Effector memory CD4-positive, alpha-beta T cell (primary cell): ENCODE measurements at places on chromosomes 16 and 17.
A peak's percentile ranks its signal among the peaks of the same experiment; 100 is the strongest.

GRCh38 chr17:62626719-62627218, 701 bp upstream of the MRC2 start:
- DNase-seq, result no peak

- peak; percentile 58 for DNase-seq
Observed at GRCh38 chr17:50055426-50056216, at the start of gene ITGA3. ITGA3 (plus strand) TSS chr17:50056110; CDS start chr17:50056440, 330 bp downstream.

DNA sequence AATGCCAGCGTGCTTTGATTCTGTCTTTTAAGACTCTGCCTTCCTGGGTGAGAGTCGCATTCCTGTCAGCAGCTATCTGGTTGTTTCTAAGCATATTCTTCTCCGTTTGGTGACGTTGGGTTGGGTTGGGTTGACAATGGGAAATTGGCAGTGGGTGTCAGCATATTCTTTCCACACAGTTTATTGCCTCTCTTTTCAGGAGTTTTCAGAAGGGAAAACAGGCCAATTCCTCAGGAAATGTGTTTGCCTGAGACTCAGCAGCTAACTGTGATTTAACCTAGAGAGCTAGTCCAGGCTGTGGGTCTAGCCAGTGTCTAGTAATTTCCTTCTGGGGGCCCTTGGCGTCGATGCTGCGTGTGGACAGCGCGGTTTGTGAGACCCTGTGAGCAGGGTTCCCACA, 21.2 kb downstream of the EPN2 start:
- no peak for DNase-seq

- no peak for DNase-seq
Observed at GRCh38 chr17:31843070-31843745, 15.8 kb downstream of the COPRS start.

DNA sequence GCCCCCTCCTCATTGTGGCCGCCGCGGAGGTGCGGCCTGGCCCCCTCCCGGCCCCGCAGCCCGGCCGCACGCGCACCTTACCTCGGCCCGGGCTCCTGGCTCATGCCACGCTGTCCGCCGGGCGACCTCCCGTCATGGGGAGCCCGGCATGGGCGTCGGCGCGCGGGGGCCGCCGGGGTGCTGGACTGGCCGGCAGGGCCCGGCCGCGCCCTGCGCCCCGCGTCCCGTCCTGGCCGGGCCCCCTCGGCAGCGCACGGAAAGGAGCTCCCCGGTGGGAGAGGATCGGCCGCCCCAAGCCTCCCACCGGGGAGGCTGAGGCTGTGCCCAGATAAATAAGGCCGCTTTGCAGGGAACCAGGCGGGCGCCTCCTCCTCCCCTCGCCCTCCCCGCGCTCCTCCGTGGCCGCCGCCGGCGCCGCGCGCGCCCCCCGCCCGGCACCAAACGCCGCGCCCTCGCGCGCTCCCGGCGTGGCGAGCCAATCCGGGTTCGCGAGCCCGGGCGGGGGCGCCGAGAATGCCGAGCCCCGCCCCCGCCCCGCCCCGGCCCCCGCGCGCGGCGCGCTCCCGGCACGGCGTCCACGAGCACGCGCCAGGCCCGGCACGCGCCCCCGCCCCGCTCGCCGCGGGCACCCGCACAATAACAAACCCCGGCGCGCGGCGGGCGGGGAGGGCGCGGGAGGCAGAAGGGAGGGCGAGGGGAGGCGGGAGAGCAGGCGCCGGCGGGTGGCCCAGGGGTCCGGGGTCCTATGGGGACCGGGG, at the start of gene FBXL16:
Gene FBXL16 (minus strand): TSS at position 371 of the 758 bp plus-strand sequence. CDS start 8,396 bp downstream, outside the sequence.
- no peak for DNase-seq

DNA sequence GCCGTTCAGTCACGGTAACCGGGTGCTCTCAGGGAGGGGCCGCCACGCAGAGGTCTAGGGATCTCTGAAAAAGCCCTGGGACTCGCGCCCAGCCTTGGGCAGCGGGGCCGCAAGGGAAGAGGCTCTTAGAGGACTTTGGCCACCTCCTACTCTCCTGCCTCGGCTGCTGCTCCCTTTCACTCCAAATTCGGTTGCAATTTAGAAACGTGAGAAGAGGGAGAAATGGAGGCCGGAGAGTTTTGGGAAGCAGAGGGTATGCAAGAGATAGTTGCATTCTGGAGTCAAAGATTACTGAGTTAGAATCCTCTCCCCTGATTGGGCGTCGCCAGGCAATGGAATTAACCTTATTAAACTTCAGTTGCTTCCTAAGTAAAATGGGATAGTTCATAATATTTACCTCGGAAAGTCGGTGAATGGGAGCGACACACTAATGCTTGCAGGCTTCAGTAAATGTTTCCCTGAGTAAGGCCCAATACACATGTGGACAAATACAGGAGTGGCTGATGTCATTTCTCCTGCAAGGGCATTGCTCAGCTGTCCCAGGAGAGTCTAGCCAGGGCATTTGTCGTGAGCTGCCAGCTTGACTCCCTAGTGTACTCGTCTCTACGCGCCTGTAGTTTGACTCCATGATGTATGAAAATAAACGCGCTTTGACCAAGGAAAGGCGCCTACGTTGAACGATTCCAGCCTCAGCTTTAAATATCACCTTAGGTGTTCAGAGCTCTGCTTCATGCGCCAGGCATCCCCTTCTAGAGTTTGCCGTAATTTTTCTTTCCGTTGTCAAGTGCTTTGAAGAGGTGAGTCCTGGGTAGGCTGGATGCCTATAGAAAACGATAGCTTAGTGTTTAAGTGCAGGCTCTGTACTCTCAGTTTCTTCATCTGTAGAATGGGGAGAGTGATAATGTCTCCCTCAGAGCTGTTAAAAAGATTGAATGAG, 667 bp downstream of the OGFOD1 start:
- no peak for DNase-seq

- DNase-seq, result no peak
Observed at GRCh38 chr16:82580298-82580890, 46.4 kb upstream of the CDH13 start.

- DNase-seq, result no peak
Observed at GRCh38 chr16:4894276-4895150, 42.4 kb downstream of the PPL start.

DNA sequence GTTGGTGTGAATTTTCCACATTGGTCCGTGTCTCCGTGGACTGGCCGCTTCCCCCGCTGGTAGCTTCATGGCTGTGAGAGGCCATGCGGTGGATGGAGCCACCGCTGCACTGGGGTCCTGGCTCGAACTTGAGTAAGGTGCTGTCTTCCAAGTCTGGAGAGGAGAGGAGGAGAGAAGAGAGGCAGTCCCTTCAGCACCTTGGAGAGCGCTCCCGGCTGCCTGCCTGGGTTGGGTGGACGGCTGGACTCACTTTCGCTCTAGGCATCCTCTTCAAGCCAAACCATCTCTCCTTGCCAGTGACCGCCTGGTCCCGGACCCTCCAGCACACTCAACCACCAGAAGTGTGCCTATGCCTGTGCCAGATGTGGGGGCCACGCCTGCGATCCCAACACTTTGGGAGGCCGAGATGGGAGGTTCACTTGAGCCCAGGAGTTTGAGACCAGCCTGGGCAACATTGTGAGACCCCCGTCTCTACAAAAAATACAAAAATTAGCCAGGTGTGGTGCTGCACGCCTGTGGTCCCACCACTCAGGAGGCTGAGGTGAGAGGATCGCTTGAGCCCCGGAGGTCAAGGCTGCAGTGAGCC, 6.2 kb downstream of the JPH3 start:
- DNase-seq, result no peak

- no peak for DNase-seq
Observed at GRCh38 chr16:15539197-15539596, 103.8 kb downstream of the MARF1 start.

GRCh38 chr17:31825961-31826691, 32.9 kb downstream of the COPRS start:
- DNase-seq, result no peak

GRCh38 chr16:30340621-30341020, 14.5 kb downstream of the CD2BP2 start:
- no peak for DNase-seq

DNA sequence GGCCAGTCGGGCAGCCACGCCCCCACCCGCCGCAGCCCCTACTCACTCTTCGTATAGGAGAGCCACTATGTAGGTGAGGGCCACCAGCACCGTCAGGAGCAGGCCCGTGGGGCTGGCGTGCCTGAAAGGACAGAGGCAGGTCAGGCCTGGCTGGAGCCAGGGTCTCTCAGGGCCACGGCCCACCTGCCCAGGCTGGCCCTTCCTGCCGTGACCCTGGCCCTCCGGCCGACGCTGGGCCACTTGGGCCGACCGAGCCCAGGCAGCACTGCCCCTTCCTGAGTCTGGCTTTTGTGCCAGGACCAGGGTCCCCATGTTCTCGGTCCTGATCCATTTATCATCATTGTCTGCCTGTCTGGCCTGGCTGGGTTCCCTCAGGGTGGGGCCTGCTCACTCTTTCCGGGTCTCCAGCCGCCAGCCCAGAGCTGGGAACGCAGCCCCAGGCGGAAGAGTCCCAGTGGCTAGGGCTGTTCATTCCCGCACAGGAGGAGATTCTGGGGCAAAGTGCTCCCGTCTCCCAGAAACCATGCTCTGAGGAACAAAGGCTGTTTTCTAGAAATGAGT, 10.1 kb upstream of the RASD1 start:
- DNase-seq, result no peak
